ENCODE measurements at places on chromosomes 7 and 10. TPM values are rescaled to one million over a fixed set of nuclear protein-coding genes. Genes with fewer than 3 reads are reported as not detected.

DNA sequence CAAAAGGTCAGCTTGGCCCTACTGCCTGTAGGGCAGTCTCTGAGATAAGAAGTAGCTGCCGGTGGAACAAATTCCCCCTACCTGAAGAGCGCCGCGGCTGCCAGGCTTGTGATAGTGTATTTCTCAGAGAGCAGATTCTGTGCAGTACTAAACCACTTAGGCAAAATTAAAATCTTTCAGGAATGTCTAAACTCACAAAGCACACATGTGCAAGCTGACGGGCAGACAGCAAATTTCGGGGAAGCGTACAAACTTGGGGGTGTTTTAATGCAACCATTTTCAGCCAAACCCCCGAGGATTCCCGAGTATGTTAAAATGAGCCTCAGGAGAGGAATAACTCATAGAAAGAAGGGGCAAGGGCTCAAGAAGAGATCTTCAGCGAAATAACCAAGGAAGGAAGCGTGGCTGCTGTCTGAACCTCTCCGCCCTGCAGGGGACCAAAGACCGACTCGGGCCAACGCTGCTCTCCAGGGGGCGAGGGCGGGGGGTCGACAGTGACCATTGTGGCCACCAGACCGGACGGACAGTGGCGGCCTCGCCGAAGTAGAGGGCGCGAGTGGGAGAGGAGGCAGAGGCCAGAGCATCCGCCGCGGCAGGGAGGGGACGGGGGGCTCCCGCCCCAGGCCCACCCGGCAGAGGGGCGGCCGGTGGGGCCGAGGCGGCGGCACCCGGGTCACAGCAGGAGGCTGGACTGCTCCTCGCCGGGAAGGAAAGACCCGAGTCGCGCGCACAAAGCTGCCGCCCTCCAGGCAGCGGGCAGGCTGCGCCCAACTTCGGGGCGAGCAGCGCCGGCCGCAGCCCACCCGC lies 819 bp downstream of the HYCC1 start:
- peak; percentile 40 for DNase-seq

- DNase-seq = no peak
These were observed 437.5 kb downstream of the TFEC start for GRCh38 chr7:115593111-115593510.

GRCh38 chr10:101961591-101962498 lies 94.1 kb downstream of the ARMH3 start:
- DNase-seq = no peak

Gene VWDE
- polyA plus RNA-seq = 1.5 TPM

Data from hindlimb muscle (tissue), 1 donor.